PC-3 (cell line): ENCODE measurements at places on chromosomes 11 and 22.
A peak's percentile ranks its signal among the peaks of the same experiment; 100 is the strongest.

- DNase-seq, result no peak
Observed at GRCh38 chr22:44289414-44290171, 23.2 kb downstream of the SHISAL1 start.

DNA sequence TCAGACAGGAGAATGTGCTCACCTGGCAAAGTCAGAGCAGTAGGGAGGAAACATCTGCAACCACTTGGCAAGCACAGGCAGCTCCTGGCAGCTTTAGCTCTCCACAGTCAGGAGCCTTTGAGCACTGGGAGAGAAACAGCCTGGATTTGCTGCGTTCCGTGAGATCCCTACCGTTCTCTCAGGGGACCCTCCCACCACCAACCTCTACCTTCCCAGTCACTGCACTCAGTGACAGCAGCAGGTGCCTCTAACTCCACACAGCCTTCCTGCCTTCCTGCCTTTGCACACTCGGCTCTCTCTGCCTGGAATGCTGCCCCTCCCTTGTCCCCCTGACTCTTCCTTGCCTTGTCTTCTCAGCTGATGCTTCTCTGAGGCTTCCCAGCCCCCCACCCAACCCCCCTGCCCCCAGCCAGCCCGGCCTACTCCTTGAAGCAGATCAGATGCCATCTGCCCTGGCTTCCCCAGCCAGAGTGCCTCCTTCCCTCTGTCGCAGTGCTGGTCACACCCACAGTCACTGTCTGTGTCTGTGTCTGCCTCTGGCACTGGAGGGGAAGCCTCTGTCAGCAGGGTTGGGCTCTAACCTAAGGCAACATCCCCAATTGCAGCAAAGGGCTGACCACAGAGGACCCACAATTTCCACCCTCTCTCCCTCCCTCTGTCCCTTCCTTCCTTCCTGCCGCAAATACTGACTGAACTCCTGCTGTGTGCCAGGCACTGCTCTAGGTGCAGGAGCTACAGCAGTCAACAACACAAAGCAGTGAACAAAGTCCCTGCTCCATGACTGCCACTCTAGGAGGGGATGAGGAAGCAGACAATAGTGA, 14.9 kb upstream of the TSKU start:
- no peak for DNase-seq

DNA sequence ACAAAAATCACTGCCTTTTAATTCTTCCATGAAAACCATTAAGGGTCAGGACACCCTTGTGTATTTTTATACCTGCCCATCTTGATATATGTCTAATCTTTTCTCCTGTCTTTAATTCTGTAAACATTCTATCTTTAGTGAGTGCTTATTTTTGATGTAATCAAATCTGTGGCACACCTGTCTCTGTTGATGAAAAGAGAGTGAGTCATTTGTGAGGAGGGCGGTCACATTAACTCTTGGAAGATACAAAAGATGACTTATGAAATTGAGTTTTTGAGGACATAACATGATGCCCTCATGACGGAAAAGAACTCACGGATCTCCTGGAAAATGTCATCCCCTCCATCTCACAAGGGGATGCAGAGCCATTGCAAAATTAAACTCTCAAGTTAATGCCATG, 206.5 kb upstream of the PGR start:
- no peak for DNase-seq

DNA sequence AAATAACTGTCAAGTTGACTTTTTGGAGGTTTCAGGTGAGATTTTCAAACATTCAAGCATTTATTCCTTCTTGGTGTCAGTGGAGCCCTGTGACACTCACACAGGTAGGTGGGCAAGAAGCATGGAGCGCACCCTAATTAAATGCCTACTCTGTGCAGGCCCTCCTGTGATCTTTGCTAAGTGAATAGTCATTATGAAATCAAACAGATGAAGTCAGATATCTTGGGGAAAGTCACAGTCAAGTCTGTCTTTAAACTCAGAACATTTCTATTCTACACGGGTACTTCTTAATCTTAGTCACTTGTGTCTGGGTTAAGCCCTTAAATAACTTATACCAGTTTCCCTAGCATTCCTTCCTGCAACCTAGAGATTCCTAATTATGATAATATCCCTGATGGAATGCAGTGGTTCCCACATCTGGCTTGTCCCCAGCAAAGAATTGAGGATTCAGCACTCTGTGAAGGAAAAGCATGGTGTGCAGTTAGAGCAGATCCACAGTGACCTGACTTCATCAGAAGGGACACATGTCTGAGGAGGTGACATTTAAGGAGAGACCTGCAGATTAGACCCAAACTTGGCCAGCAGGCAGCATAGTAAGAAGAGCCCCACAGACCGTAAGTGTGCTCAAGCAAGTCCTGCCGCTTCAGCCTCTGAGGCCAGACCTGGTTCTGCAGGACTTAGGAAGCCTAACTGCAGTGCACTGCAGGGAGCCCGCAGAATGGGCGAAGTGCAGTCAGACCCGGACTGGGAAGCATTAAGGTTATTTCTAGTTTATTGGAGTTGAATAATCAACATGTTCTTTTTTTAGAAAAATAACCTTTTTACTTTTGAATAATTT, 85.3 kb upstream of the GAL start:
- no peak for DNase-seq

GRCh38 chr11:46597609-46598219, 3.9 kb upstream of the AMBRA1 start:
- DNase-seq, result no peak

DNA sequence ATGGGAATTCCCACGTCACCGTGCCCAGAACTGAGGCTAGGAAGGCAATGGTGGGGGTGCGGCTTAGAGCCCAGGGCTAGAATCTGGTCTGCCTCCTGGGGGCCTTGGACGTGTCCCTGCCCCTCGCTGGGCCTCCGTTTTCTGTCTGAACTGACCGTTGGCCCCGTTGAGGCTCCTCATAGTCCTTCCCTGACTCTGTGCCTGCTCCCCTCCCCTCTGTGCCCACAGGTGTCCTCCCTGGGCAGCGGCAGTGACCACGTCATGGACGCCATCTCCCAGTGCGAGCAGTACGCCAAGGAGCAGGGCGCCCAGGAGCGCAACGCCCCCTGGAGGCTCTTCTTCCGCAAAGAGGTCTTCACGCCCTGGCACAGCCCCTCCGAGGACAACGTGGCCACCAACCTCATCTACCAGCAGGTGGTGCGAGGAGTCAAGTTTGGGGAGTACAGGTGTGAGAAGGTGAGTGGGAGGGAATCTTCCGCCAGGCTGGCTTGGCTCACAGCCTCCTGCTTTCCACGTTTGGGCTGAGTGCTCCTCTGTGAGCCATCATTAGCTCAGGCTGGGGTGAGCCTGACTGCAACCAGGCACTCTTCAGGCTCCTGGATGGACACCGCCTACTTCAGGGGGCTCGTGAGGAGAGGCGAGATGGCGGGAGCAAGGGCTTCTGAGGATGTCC, 63.9 kb downstream of the MYO7A start:
- DNase-seq, result peak; percentile 99

- peak; percentile 39 for DNase-seq
Observed at GRCh38 chr11:7955191-7955590, 10.1 kb downstream of the NLRP10 start.
